Right renal pelvis (tissue), 4 donors: ENCODE measurements at places on chromosomes 3 and 15.

GRCh38 chr3:16906682-16907081, 21.9 kb downstream of the PLCL2 start:
- DNase-seq, result no peak

- no peak for DNase-seq
Measured at GRCh38 chr15:51621936-51622603, 501 bp downstream of the DMXL2 start.

DNA sequence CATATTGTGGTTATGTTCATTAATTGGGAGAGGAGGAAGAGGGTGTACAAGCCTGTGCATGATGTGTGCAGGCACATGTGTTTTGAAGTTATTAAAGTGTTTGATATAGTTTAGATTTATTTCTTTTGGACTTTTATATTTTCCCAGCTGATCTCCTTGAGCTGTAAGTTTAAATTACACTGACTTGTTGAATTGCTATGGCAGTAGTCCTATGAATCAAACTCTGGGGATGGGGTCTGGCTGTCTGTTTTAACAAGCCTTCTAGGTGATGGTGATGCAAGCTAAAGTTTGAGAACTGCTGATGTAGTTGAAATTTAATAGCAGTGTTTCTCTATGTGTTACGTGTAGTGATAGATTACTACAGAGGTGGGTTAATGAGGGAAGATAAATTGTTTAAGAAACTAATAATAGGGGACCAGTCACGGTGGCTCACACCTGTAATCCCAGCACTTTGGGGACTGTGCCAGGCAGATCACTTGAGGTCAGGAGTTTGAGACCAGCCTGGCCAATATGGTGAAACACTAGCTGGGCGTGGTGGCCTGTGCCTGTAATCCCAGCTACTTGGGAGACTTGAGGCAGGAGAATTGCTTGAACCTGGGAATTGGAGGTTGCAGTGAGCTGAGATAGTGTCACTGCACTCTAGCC, 7.0 kb downstream of the ARIH1 start:
- DNase-seq, result no peak

DNA sequence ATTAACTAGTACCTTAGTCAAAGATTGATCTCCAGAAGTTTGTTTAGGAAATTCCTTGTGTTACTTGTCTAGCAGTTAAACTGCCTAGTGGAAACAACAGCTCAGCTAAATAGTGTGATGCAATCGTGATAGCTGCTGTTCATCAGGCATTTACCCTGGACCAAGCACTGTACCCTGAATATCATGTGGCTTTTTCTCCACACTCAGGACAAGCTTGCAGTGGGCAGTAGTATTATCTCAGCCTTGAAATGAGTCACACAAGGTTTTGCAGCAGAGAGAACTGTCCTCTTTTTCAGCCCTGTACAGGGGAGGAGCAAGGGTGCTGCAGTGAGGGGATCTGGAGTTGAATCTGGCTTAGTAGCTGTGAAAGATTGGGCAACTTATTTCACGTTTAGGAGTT, 208.4 kb downstream of the TP63 start:
- no peak for DNase-seq

DNA sequence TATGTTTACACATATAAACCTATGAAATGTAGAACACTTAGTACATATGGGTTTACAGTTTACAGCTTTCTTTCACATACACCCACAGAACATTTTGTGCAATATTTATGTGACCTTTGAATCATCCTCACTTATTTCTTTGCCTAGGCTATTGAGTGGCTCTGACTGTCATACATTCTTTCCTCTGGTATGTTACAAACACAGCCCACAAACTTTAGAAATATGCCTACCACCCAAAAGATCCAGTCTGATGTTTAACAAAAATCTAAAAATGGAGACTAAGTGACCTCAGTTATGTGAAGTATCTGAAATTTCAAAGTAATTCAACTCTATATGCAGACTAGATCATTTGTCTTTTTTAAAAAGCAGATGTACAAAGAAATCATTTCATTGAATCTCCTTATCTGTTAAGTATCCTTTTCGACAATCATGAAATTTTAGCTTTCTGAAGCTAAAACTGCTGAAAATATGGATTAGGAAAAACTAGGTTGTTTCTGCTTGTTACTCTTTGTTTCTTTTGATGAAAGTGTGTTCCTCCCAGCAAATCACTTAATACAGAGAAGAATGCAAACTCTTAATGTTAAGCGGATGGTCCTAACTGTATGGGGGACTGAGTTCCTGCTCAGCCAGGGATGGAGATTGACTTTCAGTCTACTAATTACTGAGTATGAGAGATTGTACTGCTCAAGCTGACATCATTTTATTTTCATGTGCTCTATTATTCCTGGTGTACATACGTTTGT, 27.7 kb downstream of the CCDC54 start:
- DNase-seq, result no peak

- DNase-seq, result no peak
Measured at GRCh38 chr15:80701676-80702311, 6.7 kb downstream of the ABHD17C start.

DNA sequence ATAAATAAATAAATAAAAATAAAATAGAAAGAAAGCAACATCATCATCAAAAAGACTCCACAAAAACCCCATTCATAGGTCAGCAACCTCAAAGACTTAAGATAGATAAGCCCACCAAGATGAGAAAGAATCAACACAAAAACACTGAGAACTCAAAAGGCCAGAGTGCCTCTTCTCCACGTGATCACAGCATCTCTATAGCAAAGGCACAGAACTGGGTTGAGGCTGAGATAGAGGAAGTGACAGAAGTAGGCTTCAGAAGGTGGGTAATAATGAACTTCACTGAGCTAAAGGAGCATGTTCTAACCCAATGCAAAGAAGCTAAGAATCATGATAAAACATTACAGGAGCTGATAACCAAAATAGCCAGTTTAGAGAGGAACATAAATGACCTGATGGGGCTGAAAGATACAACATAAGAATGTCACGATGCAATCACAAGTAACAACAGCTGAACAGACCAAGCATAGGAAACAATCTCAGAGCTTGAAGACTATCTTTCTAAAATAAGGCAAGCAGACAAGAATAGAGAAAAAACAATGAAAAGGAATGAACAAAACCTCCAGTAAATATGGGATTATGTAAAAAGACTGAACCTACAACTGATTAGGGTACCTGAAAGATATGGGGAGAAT, 26.4 kb downstream of the GNB5 start:
- DNase-seq, result no peak

DNA sequence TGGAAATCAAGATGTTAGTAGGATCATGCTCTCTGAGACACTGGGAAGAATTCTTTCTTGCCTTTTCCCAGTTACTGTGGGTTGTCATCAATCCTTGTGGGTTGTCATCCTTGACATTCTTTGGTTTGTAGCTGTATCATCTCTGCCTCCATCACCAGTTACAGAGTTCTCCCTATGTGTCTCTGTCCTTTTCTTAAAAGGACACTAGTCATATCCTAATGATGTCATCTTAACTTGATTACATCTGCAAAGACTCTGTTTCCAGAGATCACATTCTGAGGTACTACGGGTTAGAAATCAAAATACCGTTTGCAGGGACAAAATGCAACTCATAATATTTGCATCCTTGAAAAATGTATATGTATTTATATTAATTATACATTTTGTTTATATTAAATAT, 500.4 kb downstream of the ZBBX start:
- no peak for DNase-seq
